ENCODE measurements at places on chromosomes 7 and 10. TPM values are rescaled to one million over a fixed set of nuclear protein-coding genes. Genes with fewer than 3 reads are reported as not detected.
A peak's percentile ranks its signal among the peaks of the same experiment; 100 is the strongest.

DNA sequence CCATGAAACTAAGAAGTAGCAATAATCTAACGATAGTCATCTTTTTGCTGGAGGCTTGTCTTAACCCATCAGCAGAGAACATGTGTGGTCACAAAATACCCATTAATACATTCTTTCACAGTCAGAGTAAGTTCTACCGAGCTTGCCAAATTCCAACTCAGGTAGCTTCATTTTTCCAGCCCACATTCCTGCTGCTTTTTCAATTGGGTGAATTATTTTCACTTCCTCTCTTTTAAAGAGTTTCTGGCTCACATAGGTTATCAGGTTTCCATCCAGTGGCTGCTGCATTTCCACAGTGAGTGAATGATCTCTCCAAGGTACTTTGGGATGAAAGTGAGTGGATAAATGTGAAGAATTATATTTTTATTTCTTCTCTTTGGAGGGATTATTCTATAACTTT lies 233.1 kb downstream of the SEMA3E start:
- no peak overlapping the region for H3K27ac ChIP-seq
- no peaks in the 10 kb centered on the region for H3K27me3 ChIP-seq
- no peak for DNase-seq
- no peaks in the 10 kb centered on the region for H3K36me3 ChIP-seq

DNA sequence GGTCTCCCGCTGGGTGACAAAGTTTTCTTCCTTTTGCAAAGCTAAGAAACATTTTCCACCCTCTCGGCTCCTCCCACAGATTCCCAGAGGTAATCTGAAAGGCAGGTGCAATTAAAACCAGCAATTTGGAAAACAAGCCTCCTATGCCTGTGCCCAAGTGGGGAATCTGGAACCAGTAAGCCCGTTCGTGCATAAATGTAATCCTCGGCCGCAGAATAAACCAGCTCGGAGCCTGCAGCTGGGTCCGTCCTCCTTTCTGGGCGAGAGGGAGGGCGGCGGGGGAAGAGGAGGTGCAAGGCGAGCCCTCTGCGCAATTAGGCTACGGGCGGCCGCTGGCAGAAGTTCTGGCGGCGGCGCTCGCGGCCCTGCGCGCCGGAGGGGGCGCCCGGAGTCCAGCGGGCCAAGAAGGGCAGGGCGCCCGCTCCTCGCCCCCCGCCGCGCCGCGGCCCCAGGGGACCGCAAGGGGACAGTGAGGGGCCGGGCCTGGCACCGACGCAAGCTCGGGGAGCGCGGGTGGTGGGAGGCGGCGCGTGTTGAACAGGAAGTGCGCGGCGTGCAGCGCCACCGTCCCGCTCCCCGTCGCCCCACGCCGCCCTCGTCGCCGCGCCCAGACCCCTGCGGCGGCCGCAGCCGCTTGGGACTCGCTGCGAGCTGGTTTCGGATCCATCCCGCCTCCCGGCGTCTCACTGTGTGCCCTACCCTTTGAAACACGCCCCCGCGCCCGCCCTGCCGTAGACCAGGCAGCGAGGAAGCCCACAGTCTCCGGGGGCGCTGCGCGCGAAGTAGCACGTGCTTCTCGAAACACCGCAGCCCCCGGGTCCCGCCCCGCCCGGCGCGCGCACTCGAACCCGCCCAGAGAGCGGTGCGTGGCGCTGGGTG lies at the start of gene PRKAG2:
TSS of gene PRKAG2 (minus strand) at position 217 of the 879 bp plus-strand sequence. CDS start 495 bp downstream, outside the sequence.
- H3K4me3 ChIP-seq: peak within 1 kb of the TSS; percentile 89
- no peaks in the 10 kb centered on the region for H3K36me3 ChIP-seq
- peaks cover 16% of the 10 kb centered on the region for H3K27me3 ChIP-seq
- peak within 1 kb of the TSS; percentile 98 for H3K27ac ChIP-seq
- DNase-seq: peak; percentile 73

DNA sequence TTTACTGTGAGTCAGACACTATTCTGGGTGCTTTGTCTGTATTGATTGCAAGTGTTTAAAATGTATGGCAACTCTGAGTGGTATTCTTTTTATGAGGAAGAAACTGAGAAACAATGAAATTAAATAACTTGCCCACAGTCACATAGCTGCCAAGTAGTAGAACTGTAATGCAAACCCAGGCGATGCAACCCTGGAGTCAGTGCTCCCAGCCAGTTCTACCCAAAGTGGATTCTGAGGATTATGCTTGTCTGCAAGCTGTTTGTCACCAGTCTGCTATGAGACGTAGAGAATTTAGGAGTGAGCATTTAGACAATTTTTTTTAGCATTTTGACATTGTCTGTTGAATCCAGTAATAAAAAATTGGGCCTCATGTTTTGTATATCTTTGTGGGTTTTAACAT lies 306.0 kb upstream of the LRGUK start:
- no peaks in the 10 kb centered on the region for H3K27me3 ChIP-seq
- H3K36me3 ChIP-seq: no peaks in the 10 kb centered on the region
- no peak for DNase-seq
- H3K4me1 ChIP-seq: no peaks in the 10 kb centered on the region

The SLC16A9 gene
- 3.8 TPM for total RNA-seq

DNA sequence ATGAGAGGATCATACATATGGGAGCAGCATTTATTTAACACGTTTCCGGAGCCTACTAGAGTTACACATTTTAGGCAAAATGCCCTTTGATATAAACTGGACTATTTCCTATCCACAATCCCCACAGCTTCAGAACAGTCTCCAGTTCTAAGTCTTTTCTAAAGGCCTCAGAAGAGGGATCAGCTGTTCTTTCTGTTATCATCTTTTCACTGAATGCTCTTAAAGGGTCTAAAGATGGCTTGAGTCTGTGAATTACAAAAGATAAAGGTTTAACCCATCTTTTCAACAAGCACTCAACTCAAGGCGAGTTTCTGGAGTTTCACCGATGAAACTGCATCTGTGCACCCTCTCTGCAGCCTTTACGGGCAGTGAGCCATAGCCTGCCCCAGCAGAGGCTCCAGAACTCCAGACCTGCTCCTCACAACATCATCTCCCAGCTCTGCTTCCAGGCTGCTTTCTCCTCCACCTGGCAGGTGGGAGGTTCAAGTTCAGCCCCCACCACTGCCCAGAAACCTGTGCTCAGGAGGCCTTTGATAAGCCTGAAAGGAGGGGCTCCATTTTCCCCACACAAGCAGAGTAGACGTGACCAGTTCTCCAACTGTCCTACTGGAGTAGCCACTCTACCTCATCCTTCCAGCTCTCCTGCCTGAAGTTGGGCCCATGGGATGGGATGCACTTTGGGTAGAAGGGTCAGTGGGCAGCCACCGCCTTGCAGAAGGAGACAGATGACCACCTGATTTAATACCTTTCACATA lies 53.4 kb downstream of the HSPA12A start:
- no peaks in the 10 kb centered on the region for H3K36me3 ChIP-seq
- DNase-seq: no peak
- no peak overlapping the region for H3K4me3 ChIP-seq
- no peaks in the 10 kb centered on the region for H3K27me3 ChIP-seq

DNA sequence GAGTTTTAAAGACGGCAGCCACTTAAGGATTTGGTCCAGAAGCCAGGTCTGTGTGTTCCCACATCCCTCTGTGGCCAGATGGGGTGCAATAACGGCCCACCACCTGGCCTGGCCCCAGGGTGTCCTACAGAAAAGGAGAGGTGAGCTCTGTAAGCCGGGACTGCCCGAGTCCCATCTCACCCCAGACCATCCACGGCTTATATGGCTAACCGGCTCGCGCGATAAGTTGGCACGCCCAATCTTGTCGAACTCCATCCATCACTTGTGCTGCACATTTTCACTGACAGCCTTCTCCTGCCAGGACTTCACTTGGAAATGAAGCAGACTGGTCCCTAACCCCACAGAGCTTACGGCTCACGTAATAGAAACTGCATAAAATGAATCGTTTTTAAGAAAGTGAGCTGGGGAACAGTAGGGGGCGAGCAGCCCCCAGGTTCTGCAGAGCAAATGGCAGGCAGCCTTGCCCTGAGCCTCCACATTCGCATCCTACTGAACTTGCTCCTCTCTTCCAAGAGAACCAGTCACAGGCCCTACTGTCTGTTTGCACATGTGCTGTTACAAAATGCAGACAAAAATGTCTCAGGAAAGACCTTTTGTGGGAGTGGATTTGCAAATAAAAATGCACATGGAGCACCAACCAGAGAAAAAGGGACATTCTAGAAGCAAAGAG lies 98.2 kb downstream of the TNS3 start:
- H3K27me3 ChIP-seq: no peaks in the 10 kb centered on the region
- peaks cover 86% of the 10 kb centered on the region for H3K4me1 ChIP-seq
- peak overlapping the region; percentile 93 for H3K27ac ChIP-seq
- DNase-seq: no peak

DNA sequence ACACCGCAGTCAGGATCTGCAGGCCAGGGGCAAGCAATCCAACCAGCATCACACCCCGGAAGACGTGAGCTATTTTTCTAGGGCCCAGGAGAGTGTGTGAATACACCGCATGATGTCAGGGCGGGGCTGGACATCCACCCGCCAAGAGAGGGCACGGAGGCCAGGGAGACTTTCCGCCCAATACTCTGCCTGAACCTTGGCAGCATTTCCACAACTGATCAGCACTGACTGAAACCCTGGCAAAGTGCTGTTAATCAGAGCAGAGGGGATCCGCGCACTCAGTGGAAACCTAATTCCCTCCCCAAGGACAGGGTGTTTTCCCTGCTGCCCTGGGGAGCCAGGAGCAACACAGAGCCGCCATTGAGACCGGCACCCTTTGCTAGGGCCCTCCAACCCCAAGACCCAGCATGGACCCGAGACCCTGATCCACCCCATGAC lies 8.2 kb downstream of the MAD1L1 start:
- H3K4me3 ChIP-seq: no peak overlapping the region
- no peak for DNase-seq
- H3K27ac ChIP-seq: no peak overlapping the region
- H3K4me1 ChIP-seq: no peaks in the 10 kb centered on the region

GRCh38 chr7:142629588-142630260 lies 119.5 kb upstream of the PRSS1 start:
- H3K27ac ChIP-seq: no peak overlapping the region
- no peak overlapping the region for H3K4me3 ChIP-seq
- no peaks in the 10 kb centered on the region for H3K4me1 ChIP-seq
- peaks cover 21% of the 10 kb centered on the region for H3K27me3 ChIP-seq

The EZH2 gene
- total RNA-seq: 12.2 TPM

- H3K4me1 ChIP-seq: no peaks in the 10 kb centered on the region
- H3K36me3 ChIP-seq: no peaks in the 10 kb centered on the region
- no peak for DNase-seq
- H3K4me3 ChIP-seq: no peak overlapping the region
- no peak overlapping the region for H3K27ac ChIP-seq
- peaks cover 30% of the 10 kb centered on the region for H3K27me3 ChIP-seq
Measured at GRCh38 chr10:131247873-131248272, 63.6 kb downstream of the TCERG1L start.

The ABCB4 gene
- total RNA-seq: 1.2 TPM

The CNPY1 gene
- not detected for total RNA-seq

- no peak overlapping the region for H3K27ac ChIP-seq
- peak; percentile 61 for DNase-seq
- no peak overlapping the region for H3K4me3 ChIP-seq
- H3K27me3 ChIP-seq: no peaks in the 10 kb centered on the region
- H3K36me3 ChIP-seq: no peaks in the 10 kb centered on the region
Measured at GRCh38 chr10:61779950-61780659, 117.4 kb downstream of the CABCOCO1 start.

The DPCD gene
- 27.9 TPM for total RNA-seq

DNA sequence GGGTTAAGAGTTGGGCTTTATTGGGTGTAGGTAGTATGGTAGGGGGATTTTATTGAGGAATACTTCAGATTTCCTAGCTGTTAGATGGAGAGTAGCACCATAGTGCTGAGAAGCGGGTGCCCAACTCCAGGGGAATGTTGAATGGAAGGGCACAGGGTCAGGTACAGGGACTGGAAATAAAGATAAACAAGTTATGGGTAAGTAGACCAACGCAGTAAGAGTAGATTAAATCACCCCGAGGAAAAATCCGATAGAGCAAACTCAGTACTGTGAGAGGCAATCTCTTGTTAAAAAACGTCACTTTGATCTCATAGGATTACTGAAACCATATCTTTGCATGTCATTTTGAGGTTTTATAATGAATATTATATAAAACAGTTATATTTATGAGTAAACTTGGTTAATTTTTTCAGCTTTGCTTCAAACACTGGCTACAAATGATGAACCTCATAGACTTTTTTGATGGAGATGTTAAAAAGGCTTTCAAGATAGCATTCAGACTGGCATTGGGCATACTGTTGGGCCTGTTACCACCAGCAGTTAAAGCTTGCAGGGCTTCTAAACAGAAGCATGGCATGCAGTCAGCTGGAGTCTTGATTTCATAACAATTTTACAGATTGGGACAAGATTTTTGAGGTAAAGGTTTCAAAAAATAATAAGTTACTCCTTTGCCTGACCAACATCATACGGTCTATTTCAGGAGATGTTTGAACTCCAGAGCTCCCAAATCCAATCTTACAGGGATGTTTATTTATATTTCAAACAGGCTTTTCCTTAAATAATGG lies 7.1 kb downstream of the AHR start:
- H3K36me3 ChIP-seq: no peaks in the 10 kb centered on the region
- H3K4me3 ChIP-seq: no peak overlapping the region
- no peaks in the 10 kb centered on the region for H3K27me3 ChIP-seq
- DNase-seq: no peak
- peaks cover 28% of the 10 kb centered on the region for H3K4me1 ChIP-seq

The MUC12 gene
- 8.5 TPM for total RNA-seq

The ST8SIA6 gene
- total RNA-seq: 0.24 TPM

The ALOX5 gene
- total RNA-seq: 5.0 TPM

Measured in hepatocyte (in vitro differentiated cells).